ENCODE measurements at places on chromosomes 2 and 18.

DNA sequence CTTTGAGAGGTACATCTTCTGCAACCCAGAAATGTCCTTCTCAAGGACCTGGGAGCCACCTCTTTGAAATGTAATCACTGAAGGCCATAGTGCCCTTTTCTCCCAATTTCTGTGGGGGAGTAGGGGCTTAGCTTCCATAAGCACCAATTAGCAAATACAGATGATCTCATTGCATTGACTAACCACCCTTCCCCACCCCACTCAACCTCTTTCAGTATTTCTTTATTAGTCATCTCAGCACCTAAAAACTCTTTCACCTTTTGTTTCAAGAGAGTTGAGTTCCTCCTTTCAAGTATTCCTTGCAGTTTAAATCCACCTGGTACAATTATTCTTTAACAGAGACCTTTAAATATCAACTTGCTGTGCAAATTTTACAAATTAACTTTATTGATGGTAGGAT, 1011.8 kb upstream of the CDH2 start:
- DNase-seq, result no peak

- DNase-seq, result no peak
Observed at GRCh38 chr2:3603536-3604206, 8.8 kb downstream of the COLEC11 start.

DNA sequence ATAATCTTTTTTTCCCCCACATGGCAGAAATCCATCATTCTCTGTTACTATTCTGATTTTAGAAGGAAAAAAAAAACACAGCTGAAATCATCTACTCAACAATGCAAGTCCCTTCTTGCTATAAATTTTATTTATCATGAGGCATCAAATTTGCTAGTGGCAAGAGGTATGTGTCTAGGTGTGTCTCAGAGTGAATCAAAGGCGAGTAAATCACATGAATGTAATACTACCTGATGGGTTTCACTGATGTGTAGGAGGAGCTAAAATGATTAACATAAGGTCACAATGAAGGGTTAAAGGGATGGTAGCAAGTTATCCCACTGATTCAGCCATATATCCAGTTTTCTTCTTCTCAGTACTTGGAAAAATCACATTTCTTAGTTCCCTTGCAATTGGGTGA, 24.5 kb upstream of the PELI1 start:
- DNase-seq, result no peak

GRCh38 chr2:191824398-191824797, 22.5 kb downstream of the CAVIN2 start:
- no peak for DNase-seq

GRCh38 chr2:231807020-231807419, 20.8 kb downstream of the COPS7B start:
- no peak for DNase-seq

DNA sequence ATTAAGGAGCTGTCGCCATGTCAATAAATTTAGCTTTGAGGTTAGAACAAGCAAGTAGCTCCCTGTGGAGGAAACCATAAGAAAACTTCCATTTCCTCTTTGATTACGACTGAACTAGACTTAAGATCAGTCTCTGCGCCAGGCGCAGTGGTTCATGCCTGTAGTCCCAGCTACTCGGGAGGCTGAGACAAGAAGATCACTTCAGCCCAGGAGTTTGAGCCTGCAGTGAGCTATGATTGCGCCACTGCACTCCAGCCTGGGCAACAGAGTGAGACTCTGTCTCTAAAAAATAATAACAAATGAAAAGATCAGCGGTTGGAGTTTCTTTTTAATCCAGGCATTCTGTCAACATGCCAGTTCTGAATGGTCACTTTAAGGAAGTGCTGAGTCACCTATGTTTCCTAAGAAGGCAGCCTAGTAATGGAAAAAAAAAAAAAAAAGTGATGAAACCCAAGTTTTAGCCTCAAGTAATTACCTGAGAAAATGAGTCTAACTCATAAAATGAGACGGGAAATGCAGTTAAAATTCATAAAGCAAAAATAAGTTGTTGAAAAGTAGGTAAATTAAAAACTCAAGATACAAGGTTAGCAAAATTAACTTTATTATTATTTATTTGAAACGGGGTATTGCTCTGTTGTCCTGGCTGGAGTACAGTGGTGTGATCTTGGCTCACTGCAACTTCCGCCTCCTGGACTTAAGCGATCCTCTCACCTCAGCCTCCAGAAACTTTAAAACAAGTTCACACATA, 10.2 kb downstream of the C18orf32 start:
- no peak for DNase-seq

DNA sequence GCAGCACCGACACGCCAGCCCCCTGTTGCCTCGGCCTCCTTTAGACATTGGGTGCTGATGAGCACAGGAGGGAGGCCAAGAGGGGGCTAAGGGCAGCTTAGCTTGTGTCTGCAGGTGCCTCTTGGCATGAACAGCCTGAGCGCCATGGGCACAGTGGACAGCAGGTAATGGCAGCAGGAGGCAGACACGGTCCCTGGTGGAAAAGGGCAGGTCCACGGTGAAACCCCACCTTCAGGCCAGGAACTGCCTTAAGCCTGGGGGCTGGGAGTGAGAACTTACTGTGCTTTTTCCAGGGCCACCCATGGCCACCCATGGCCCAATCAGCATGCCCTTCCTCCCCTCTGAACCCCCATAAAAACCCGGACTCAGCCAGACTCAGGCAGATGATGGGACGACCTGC, 633.4 kb upstream of the TMEFF2 start:
- no peak for DNase-seq

DNA sequence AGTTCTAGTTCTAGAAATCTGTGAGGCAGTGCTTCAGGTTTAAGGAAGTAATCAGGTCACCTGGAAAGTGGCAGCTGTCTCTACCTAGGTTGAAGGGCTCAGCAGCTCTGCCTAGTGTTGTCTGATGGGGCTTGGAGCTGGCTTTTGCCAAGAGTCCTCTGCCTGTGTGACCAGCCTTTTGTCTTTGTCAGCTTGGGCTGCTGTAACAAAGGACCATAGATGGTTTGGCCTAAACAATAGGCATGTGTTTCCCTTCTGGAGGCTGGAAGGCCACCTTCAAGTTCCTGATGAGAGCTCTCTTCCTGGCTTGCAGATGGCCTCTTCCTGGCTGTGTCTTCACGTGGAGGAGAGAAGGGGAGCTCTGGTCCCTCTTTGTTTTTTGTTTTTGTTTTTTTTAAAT, 13.3 kb downstream of the UBE2F start:
- no peak for DNase-seq

DNA sequence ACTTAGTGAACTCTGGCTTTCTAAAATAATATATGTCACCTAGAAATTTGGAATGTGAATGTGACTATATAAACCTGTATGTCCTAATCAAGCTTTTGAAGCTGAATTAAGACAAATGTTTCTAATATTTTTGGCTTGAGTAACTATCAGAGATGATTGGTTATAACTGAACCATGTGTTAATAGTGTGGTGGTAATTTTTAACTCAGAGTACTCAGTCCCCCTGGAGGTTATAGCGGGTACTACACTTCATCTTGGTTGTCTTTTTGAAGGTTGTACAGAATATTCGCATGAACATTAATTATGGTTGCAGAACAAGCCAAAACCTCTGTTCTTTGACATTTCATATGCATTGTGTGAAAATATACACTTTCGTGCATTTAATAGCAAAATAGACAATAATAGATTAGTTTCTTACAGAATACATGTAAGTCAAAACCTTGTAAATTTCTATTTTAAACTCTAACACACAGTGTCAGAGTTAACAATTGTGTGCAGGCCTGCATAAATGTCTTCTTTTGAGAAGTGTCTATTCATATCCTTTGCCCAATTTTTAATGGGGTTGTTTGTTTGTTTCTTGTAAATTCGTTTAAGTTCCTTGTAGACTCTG, 86.0 kb downstream of the OSBPL6 start:
- peak; percentile 45 for DNase-seq

DNA sequence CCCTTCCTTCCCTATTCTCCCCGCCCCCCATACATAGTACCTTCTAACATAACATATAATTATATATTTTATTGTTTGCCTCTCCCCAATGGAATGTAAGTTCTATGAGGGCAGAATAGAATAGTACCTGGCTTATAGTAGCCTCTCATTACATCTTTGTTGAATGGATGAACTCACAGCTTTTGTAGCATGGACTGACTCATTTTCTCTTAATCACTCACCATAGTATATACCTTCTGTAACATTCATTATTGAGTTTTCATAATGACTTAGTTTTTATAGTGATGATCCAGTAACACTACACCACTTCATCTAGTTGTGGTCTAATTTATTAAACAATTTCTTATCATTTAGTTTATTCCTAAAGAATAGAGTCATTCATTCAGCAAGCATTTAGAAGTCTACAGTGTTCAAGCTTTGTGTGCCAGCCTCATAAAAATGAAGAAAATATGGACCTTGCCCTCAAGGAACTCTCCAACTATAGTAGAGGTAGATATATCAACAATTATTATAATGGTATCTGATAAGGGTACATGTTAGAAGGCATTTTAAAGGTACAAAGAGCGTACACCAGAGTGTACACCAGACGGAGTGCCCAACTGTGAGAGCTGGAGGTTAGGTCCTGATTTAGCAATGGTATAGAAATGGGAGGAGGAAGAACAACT, 31.1 kb downstream of the NCOA1 start:
- no peak for DNase-seq

DNA sequence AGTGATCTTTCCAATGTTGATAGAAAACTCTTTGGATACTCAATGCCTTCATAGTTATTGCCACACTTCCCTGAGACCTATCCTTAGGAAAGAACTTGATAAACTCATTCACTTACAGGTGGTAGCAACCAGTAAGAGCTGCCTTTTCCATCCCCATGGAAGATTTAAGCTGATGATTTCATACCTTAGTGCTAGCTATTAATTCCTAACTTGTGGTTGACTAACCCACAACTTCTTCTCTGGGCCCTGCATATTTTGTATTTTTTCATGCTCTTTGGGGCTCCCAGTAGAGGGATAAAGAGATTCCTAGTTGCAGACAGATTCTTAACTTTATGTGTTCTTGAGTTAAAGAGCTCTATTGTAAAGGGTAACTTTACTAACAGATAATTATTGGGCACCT, 25.2 kb upstream of the SIX3 start:
- no peak for DNase-seq
